ENCODE measurements at places on chromosomes 2 and 18.

- no peak for DNase-seq
Measured at GRCh38 chr2:236351966-236352525, 87.8 kb upstream of the ASB18 start.

GRCh38 chr2:9391961-9392720 lies 31.2 kb downstream of the ITGB1BP1 start:
- DNase-seq = no peak

- DNase-seq = no peak
Measured at GRCh38 chr2:168566974-168567665, 111.0 kb downstream of the CERS6 start.

DNA sequence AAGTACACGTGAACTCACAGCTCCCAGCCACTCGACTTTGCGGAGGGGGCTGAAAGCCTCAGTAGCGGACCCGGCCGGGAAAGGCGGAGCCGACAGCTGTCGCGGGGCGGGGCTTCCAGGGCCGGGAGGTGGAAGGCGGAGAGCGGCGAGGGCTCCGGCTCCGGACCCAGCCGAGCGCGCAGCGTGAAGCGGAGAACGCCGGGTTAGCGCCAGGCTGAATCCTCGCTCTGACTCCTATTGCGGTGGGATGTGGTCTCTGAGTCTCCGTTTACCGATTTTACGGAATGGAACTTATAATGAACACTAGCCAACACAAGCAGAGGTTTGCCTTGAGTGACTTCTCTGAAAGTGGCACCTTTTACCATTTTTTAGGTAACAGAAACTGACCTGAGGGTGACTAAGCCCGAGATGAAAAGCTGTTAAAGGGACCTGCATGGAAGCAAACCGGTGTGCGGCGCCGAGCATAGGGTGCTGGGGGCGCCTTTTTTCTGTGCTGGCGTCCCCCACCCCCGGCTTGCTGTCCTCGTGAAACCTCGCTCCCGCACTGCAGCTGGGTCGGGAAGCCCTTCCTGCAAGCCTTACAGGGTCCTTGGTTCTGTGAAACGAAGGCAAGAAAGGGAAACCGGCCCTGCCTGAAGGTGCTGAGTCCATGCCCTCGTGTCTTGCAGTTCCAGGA lies 72.9 kb downstream of the EN1 start:
- DNase-seq = peak; percentile 25

GRCh38 chr2:72425996-72426395 lies 278.3 kb upstream of the CYP26B1 start:
- no peak for DNase-seq

DNA sequence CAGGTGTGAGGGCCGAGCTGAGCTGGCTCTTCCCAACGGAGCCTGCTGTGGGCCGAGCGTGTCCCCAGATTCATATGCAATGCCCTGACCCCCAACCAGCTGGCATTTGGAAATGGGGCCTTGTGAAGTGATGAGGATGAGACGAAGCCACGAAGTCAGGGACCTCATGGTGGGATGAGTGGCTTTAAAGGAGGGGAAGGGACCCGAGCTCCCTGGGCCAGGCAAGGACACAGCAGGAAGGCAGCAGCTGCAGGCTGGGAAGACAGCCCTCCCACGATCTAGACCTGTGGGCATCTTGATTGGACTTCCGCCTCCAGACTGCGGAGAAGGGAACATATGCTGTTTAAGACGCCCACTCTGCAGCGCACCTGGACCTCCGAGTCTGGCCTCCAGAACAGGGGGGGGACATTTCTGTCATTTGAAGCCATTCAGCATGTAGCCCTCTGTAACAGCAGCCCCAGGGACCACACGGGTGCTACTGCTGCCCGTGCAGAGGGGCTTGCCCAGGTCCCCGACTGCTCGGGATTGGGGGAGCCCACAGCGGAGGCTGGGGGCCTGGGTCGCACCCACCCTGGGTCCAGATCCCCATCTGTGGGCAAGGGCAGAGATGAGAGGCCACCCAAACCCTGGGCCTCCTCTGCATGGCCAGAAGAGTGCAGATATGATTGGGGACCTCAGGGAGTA lies 27.2 kb downstream of the KIF1A start:
- no peak for DNase-seq

- DNase-seq = no peak
Measured at GRCh38 chr18:59923539-59924196, 23.9 kb downstream of the PMAIP1 start.

- DNase-seq = no peak
Measured at GRCh38 chr2:45117383-45117782, 108.1 kb upstream of the SIX2 start.

GRCh38 chr2:71347517-71347916 lies 15.9 kb downstream of the ZNF638 start:
- peak; percentile 34 for DNase-seq

DNA sequence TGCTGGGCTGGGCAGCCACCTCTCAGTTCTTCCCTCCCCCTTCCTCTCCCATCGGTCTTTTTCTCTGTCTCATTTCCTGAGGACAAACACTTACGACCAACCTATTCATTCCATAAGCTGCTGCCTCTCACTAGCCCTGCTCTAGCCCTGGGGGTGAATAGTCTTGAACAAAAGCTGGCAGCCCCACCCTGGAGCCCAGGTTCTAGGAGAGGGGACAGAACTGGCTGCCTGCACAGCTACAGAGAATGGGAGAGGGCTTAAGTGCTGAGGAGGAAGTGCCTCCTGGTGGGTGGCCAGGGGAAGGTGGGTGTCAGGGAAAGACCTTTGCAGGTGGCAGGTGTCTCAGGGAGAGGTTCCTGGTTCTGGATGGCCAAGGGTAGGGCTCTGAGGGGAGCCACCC lies 22.8 kb downstream of the ANO7 start:
- DNase-seq = no peak

DNA sequence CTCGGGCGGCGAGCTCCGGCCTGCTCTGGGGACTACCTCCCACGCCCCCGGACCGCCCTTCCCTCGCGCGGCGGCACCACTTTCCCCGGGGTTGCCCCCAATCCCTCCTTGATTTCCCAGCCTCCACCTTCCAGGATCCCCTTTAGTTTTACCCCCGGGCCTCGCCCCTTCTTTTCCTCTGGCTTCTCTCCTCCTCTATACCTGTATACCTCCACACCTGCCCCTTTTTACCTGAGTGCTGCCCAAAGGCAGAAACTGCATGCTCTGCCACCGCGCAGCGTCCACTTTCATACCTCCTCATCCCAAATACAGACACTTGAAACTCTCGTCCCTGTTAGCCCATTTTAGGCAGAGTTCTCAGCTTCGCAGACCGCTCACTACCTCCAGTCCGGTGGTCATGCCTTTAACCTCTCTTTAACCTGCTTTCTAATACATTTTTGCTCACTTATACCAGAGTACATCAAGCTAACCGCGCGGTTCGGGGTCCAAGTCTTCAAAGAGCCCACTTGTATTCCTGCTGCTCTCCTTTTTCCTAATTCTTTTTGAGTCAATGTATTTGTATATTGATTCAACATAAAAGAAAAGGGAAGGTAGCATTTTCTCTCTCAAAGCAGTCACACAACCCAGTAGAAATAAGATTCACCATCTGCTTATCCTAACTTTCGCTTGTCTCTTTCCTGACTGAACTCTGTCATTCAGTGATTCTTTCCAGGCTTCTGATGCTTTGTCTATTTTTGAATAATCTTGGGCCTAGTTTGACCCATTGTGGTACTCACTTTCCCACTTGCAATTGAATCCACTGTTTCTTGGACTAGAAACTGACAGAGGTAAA lies 901 bp downstream of the SPOPL start:
- no peak for DNase-seq

DNA sequence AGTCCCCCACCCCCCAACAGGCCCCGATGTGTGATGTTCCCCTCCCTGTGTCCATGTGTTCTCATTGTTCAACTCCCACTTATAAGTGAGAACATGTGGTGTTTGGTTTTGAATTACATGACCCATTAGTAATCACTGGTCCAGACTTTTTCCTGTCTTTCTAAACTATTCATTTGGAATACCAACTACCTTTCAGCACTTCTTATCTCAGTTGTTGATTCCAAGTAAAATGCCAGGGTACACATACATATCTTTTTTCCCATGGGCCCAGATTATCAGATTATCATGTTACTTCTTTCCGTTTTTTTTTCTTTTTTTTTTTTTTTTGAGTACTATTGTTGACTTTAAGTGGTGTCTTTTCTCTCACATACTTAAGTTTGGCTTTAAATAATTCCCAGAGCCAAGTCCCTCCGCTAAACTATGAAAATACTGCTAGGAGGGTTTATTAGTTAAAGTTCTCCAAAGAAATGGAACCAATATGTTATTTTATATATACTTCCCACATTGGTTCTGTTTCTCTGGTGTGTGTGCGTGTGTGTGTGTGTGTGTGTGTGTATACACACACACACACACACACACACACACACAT lies 389.3 kb downstream of the IRS1 start:
- no peak for DNase-seq

DNA sequence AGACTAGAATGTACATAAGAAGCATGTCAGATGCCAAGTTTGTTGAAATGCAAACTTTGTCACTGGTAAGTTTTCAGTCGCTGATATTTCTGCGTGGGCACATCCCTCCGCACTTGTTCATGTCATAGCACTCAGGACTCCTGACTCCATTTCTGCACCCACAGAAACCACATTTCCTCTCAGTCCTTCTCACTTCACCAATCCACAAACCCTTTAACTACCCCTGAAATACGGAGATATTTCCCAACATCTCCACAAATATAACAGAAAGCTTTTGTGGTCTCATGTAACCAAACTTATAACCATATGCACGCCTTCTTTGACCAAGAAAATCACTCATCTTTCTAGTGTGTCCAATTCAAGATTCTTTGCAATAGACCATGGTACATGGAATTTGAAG lies 276.9 kb upstream of the ERBB4 start:
- no peak for DNase-seq

DNA sequence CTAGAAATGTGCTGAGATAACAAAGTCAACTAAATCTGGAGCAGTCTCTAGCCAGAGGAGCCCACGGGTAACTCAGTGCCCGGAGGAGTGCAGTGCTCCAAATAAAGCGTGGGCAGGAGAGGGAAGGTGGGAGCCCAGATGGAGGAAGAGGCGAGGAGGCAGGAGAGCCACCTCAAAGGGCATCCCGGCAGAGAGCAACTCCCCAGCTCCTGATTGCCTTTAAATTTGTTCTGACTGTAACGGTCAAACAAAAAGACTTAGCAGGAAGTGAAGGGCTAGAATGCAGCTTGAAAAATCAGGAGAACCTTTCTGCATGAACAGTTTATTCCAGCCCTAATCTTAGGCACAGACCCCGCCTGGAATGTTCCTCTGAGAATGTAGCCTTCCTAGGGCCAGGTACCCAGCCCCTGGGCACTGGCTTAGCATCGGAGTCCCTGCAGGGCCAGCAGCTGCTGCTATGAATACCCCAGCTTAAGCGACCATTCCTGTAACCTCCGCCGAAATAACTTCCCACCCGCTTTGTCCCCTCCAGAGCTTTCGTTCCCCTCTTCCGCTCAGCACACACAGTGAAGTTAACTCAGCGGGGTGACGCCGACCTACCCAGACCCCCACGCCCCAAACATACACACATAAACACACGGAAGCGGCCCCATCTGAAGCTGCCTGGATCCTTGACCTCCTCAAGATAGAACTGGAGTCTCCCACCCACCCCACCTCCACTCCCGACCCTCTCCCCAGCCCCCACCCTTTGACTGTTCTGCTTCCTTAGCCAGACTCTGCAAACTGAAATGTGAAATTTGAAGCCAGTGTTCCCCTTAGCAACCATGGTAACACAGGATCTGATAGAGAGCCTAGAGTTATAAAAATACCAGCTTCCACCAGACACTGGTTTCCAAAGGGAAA lies 123.2 kb downstream of the SMAD7 start:
- DNase-seq = no peak

GRCh38 chr2:168247341-168248261 lies at the start of gene STK39:
STK39 (minus strand) TSS chr2:168247595; CDS start chr2:168247435, 160 bp downstream.
- peak; percentile 82 for DNase-seq

GRCh38 chr2:102422910-102423309 lies at the start of gene IL18RAP:
IL18RAP (plus strand) TSS chr2:102423160; CDS start chr2:102423278, 118 bp downstream.
- no peak for DNase-seq

- no peak for DNase-seq
Measured at GRCh38 chr2:112793449-112793978, 9.2 kb upstream of the IL1A start.

GRCh38 chr18:7894592-7894991 lies 327.5 kb downstream of the PTPRM start:
- no peak for DNase-seq

- DNase-seq = peak; percentile 13
Measured at GRCh38 chr2:232458661-232459418, 2.9 kb downstream of the ALPI start.

GRCh38 chr2:24586955-24587354 lies 95.9 kb downstream of the NCOA1 start:
- DNase-seq = no peak

GRCh38 chr18:7814754-7815315 lies 247.7 kb downstream of the PTPRM start:
- no peak for DNase-seq

DNA sequence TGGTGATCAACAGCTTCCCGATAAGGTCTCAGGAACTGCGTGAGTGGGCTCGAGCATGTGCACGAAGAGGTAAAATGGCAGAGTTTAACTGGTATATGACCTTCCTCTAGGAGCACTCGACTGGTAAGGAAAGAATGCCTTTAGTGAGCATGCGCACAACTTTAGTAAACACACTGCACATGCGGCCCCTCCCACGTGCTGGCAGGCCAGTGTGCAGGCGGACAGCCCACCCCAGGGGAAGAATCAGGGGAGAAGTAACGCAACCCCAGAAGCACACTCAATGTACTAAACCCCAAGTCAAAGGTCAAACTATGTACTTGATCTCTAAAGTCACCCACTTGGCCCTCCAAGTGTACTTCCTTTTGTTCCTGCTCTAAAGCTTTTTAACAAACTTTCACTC lies 28.7 kb upstream of the SLC25A52 start:
- no peak for DNase-seq

DNA sequence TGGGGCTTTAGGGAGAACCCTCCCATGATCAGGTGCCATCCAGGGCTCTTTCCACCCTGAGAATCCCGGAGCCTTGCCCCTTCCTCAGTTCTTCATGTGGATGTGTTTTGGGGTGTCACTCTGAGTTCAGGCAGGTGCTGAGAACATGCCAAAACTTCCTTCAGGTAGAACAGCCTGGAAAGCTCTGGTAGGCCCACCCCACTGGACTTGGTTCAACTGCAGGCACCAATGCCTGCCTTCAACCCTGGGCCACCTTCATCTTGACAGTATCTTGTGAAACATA lies 85.8 kb downstream of the EPAS1 start:
- no peak for DNase-seq

DNA sequence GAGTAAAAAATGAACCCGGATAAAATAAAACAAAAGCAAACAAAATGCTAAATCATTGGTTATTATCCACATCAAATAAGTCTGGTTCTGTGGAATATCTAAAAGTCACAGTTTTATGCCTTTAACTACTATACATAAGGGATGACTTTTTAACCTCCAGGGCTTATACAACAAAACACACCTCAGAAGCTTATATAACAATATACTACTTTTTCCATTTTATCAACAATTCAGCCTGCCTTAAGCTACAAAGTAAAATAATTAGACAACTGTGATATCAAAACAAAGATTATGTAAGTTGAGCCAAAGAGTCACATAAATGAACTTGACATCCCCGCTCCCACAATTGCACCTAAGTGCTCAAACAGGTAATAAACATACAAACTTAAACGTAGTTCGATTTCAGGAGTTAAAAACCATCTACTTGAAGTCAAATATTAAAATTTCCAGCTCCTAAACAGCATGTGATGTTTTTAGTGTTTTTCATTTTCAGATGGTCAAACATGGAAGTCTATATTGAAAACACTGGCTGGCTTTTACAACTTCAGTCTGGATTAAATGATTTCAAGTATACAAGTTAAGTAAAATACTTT lies 54.7 kb downstream of the ATIC start:
- no peak for DNase-seq

- no peak for DNase-seq
Measured at GRCh38 chr2:231290321-231291015, 92.0 kb downstream of the ARMC9 start.
